Colonic mucosa (tissue), 4 donors: ENCODE measurements at places on chromosomes 7 and 10. TPM values are rescaled to one million over a fixed set of nuclear protein-coding genes. Genes with fewer than 3 reads are reported as not detected.
A peak's percentile ranks its signal among the peaks of the same experiment; 100 is the strongest.

DNA sequence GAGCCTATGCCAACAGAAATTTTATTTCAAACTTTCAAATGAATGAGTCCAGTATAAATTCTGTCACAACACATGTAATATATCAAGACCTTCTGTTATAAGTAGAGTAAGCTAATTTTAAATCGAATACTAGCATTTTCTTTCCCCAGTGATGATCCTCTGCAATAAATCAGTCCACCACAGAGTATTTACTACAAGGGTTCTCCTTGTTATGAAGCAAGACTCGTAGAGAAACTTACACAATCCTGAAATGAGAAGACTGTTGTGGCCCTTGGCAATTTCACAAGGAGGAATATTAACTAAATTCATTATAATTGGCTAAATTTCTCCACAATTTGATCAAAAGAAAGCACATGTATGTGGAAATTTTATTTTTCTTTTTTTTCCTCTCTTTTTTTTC lies 312.4 kb upstream of the DGKB start:
- DNase-seq = no peak

DNA sequence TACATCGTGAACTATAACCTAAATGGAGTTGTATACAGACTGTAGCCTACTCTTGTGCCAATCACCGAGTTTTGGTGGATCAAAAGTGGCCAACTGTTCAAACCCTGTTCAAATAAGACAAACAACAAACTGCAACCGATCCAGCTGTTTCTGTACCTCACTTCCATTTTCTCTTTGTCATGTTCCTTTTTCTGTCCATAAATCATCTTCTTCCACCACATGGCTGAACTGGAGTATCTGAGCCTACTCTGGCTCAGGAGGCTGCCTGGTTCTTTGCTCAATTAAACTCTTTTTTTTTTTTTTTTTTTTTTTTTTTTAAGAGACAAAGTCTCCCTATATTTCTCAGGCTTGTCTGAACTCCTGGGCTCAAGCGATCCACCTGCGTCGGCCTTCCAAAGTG lies 59.0 kb upstream of the NPVF start:
- DNase-seq = no peak

DNA sequence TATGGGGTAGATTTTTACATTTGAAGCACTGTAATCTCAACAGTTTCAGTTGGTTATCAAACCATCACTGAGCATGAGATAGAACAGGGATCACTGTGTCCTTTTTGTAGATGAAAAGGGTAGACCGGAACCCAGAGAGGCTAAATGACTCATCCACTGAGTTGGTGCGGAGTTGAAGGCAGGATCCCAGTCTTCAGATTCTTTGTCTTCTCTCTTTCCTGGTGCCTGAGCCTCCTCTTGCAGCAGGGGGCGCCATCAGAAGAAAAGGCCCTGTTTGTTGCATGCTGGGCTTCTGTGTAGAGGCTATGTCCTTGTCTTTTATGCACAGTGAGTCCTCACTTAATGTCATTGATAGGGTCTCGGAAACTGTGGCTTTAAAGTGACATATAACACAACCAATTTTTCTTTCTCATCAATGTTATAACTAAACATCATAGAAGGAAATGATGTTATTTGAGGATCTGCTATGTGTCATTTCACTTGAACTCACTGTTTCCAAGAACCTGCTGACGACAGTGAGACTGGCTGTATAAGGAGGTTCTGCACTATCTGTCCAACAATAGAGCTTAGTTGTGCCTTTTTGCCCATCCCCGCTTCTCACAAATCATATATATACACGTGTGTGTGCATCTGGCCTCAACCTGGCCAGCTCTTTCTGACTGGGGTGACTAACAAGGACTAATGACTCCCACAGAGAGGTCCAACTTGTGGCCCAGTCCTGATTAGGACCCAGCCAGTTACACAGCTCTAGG lies 14.3 kb downstream of the ZNF282 start:
- peak; percentile 51 for DNase-seq

The ZNF107 gene
- 4.1 TPM for total RNA-seq
